Thoracic aorta (tissue), 2 donors: ENCODE measurements at places on chromosomes 11 and 22.
A peak's percentile ranks its signal among the peaks of the same experiment; 100 is the strongest.

- H3K27ac ChIP-seq: peak overlapping the region; percentile 26
- H3K36me3 ChIP-seq: peaks cover 27% of the 10 kb centered on the region
- H3K4me1 ChIP-seq: peaks cover 40% of the 10 kb centered on the region
- H3K27me3 ChIP-seq: no peaks in the 10 kb centered on the region
These were observed 30.5 kb downstream of the CTNND1 start for GRCh38 chr11:57792060-57792541.

DNA sequence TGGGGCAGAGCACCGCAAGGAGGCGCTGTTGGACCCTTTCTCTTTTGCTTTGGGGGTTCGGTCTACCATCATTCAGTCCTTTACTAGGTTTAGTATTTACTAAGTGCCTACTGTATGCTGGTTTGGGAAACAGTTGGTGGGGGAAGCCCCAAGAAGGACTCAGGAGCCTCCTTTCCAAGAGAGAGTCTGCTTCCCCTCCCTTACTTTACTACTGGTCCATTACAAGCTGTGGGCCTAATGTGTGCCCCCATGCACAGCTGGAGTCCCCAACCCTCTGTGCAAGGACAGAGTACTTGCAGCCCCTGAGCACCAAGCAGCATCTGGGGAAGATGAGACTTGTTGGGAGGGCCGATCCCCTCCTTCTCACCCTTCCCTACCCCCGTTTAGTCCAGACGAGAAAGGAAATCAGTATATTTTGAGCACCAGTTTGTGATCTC, 876 bp upstream of the UBE2L6 start:
- H3K4me1 ChIP-seq: peaks cover 8% of the 10 kb centered on the region
- peak overlapping the region; percentile 67 for H3K27ac ChIP-seq
- no peaks in the 10 kb centered on the region for H3K36me3 ChIP-seq

DNA sequence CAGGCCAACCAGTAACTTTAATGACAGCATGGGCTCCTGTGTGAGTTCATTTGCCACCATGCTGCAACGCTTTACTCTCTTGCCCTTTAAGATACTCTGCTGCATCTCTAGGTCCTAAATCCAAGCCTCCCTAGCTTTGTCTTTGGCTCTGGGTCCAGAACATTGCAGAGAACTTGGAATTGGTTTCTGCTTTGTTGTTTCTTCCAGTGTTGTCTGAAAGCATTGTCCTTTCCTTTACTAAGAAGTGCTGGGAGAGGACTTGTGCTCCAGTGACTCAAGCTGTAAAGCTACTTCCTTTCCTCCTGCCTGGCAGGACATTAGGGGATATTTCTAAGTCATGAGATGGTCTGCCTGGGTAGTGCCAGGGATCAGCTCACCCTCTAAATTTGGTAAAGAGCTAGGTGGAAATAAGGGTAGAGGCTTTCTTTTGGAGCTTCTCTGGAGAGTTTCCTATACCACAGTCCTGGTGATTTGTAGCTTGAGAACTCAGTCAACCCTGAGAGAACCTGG, 202.5 kb upstream of the CADM1 start:
- peaks cover 12% of the 10 kb centered on the region for H3K4me1 ChIP-seq
- no peaks in the 10 kb centered on the region for H3K27me3 ChIP-seq
- DNase-seq: no peak
- no peaks in the 10 kb centered on the region for H3K36me3 ChIP-seq
- H3K4me3 ChIP-seq: no peak overlapping the region
- peak overlapping the region; percentile 3 for H3K27ac ChIP-seq

GRCh38 chr11:93648158-93648557, 13.3 kb upstream of the CEP295 start:
- H3K4me1 ChIP-seq: no peaks in the 10 kb centered on the region
- no peak overlapping the region for H3K27ac ChIP-seq
- H3K4me3 ChIP-seq: no peak overlapping the region
- no peaks in the 10 kb centered on the region for H3K36me3 ChIP-seq
- DNase-seq: no peak

GRCh38 chr11:117541211-117541610, 213.6 kb downstream of the CEP164 start:
- no peak for DNase-seq
- H3K36me3 ChIP-seq: no peaks in the 10 kb centered on the region
- no peaks in the 10 kb centered on the region for H3K27me3 ChIP-seq
- H3K4me1 ChIP-seq: no peaks in the 10 kb centered on the region
- H3K27ac ChIP-seq: no peak overlapping the region

DNA sequence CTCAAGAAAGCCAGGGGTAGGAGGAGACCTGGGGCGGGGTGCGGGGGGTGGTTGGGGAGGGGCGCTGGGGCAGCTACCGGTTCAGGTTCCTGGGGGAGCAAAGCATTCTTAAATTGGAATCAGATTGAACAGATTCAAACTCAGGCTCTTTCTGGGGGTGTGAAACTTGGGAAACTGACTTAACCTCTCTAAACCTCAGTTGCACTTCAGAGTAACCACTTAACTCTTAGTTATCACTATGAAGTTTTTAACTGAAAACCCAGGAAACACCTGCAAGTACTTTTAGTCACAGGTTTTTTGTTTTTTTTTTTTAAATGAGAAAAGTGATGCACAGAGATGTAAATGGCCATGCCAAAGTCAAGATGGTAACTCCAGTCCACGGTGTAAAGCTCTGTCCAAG, 72.0 kb downstream of the RCN1 start:
- no peak overlapping the region for H3K27ac ChIP-seq
- no peak for DNase-seq
- no peaks in the 10 kb centered on the region for H3K27me3 ChIP-seq
- no peaks in the 10 kb centered on the region for H3K36me3 ChIP-seq

- H3K27ac ChIP-seq: no peak overlapping the region
- no peaks in the 10 kb centered on the region for H3K27me3 ChIP-seq
- no peak overlapping the region for H3K4me3 ChIP-seq
- no peak for DNase-seq
- H3K36me3 ChIP-seq: no peaks in the 10 kb centered on the region
These were observed 26.1 kb upstream of the CLMP start for GRCh38 chr11:123221096-123221561.

- H3K4me1 ChIP-seq: peaks cover 22% of the 10 kb centered on the region
- no peaks in the 10 kb centered on the region for H3K27me3 ChIP-seq
- no peak overlapping the region for H3K4me3 ChIP-seq
- no peak for DNase-seq
- H3K27ac ChIP-seq: no peak overlapping the region
These were observed 87.2 kb downstream of the PLEKHA7 start for GRCh38 chr11:16926883-16927626.

DNA sequence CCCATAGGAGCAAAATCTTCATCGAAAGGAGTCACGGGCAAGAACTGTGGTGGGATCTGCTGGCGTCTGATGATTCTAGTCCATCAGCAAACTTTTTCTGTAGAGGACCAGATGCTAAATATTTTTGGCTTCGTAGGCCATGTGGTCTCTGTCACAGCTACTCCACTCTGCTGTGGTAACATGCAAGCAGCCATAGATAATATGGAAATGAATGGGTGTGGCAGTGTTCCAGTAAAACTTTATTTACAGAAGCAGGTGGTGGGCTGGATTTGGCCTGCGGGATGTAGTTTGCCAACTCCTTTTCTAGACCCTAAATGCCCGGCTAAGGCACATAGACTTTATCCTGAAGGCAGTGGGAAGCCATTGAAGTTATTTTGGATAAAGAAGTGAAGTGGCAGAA, 32.9 kb downstream of the BMAL1 start:
- no peaks in the 10 kb centered on the region for H3K36me3 ChIP-seq
- no peaks in the 10 kb centered on the region for H3K27me3 ChIP-seq
- H3K27ac ChIP-seq: no peak overlapping the region
- H3K4me1 ChIP-seq: peaks cover under 1% of the 10 kb centered on the region
- H3K4me3 ChIP-seq: no peak overlapping the region
- DNase-seq: no peak

DNA sequence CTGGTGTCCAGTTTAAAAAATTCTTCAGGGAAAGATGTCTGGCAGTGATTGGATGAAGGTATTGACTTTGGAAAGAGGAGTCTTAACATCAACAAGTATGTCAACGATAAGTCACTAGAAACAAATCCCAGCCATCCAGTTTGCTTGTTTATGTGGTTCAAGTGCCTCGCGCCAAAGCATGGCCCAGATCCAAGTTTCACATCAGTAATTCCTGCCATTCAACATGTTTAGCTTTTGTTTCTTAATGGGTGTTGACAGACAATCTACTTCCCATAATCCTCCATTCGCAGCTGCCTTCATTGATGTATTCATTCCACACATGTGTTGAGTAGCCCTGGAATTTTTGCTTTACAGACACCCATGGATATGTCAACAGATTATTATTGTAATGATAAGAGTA, 77.8 kb downstream of the UBASH3B start:
- no peaks in the 10 kb centered on the region for H3K36me3 ChIP-seq
- no peaks in the 10 kb centered on the region for H3K27me3 ChIP-seq
- DNase-seq: no peak
- no peak overlapping the region for H3K4me3 ChIP-seq
- peaks cover 3% of the 10 kb centered on the region for H3K4me1 ChIP-seq
- no peak overlapping the region for H3K27ac ChIP-seq

- peaks cover 48% of the 10 kb centered on the region for H3K36me3 ChIP-seq
- H3K27ac ChIP-seq: no peak overlapping the region
- no peaks in the 10 kb centered on the region for H3K4me1 ChIP-seq
- DNase-seq: no peak
These were observed 19.7 kb downstream of the CTR9 start for GRCh38 chr11:10770626-10771254.

GRCh38 chr22:45616432-45616831, 55.2 kb upstream of the ATXN10 start:
- no peaks in the 10 kb centered on the region for H3K36me3 ChIP-seq
- no peaks in the 10 kb centered on the region for H3K4me1 ChIP-seq
- H3K4me3 ChIP-seq: no peak overlapping the region
- no peak for DNase-seq

- H3K4me1 ChIP-seq: no peaks in the 10 kb centered on the region
- H3K36me3 ChIP-seq: no peaks in the 10 kb centered on the region
- H3K27me3 ChIP-seq: no peaks in the 10 kb centered on the region
- H3K27ac ChIP-seq: no peak overlapping the region
- no peak overlapping the region for H3K4me3 ChIP-seq
These were observed 984.7 kb downstream of the BRD1 start for GRCh38 chr22:48842976-48843375.
